ENCODE measurements at places on chromosomes 5 and 9.

- DNase-seq = no peak
These were observed 131.0 kb upstream of the ASTN2 start for GRCh38 chr9:117545846-117546245.

- no peak for DNase-seq
These were observed 48.3 kb upstream of the LRRC14B start for GRCh38 chr5:143041-143440.

- no peak for DNase-seq
These were observed 33.1 kb downstream of the RASA1 start for GRCh38 chr5:87300744-87301143.

- no peak for DNase-seq
These were observed 180.6 kb downstream of the FGF18 start for GRCh38 chr5:171599957-171600612.

GRCh38 chr5:159933531-159934485 lies 17.5 kb downstream of the ADRA1B start:
- DNase-seq = no peak

GRCh38 chr5:168786147-168786546 lies 207.0 kb upstream of the PANK3 start:
- DNase-seq = no peak

DNA sequence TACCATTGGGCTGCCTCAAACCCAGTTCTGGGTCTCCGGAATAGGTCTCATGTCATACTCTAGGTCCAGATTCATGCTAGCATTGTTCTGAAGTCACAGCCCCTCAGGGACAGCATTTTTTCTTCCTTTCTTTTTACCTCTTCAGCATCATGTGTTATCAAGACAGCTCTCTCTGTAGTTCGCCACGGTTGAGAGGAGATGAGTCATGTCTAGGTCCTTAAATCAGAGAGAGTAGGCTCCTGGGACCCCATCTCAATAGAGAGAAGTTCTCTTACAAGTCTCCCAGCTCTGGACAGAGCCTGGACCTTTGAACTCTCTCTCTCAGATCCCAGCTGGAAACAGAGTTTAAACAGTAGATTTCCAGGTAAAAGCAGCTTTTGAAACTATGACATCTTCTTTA lies 332.4 kb upstream of the CD180 start:
- no peak for DNase-seq

GRCh38 chr9:124329206-124329792 lies 71.5 kb downstream of the NEK6 start:
- no peak for DNase-seq

GRCh38 chr5:41482715-41483114 lies 27.7 kb downstream of the PLCXD3 start:
- DNase-seq = no peak

- no peak for DNase-seq
These were observed 221.6 kb downstream of the MAT2B start for GRCh38 chr5:163727028-163727427.

GRCh38 chr5:115577329-115577728 lies 24.9 kb downstream of the TICAM2 start:
- no peak for DNase-seq

GRCh38 chr5:125199968-125200865 lies 453.8 kb upstream of the ZNF608 start:
- DNase-seq = peak; percentile 57

GRCh38 chr5:29367176-29367833 lies 1826.2 kb upstream of the CDH6 start:
- DNase-seq = no peak

DNA sequence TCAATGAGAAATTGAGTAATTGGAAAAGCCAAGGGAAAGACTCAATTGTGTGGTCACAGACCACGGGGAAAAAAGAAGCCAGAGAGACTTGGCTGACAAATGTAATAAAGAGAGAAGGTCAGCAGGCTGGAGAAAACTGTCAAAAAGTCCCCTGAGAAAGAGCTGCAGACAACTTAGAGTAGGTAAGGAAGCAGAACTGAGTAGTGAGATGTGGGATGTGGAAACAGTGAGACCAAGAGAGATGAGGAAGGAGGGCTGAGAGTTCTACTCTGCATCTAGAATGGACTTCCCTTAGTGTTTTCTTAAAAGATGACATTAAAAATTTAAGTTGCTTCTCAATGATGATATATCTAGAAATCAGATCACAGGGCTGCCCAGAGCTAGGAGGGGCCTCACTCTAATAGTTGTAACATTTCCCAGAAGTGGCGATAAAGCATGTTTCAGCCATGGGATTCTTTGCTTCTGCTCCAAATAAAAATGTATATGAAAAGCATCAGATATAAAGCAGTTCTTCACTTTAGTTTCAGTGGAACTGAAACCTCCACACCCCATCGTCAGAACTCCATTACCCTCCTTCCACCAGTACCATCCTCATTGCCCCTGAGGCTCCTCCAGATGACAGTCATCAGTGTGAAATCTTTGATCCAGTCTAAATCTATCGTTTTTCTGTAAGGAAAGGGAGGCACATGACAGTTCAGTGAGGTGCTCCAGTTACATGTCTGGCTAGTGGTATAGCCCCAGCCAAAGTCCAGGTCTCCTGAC lies 80.6 kb downstream of the SPEF2 start:
- DNase-seq = no peak

GRCh38 chr9:34454571-34455065 lies 3.8 kb downstream of the FAM219A start:
- no peak for DNase-seq

- DNase-seq = no peak
These were observed 2.0 kb downstream of the RGMB start for GRCh38 chr5:98775246-98776065.

GRCh38 chr5:165495829-165496380 lies 1990.5 kb downstream of the MAT2B start:
- no peak for DNase-seq

GRCh38 chr9:105871540-105871939 lies 177.2 kb downstream of the TMEM38B start:
- no peak for DNase-seq

GRCh38 chr9:91825422-91825821 lies 124.6 kb downstream of the ROR2 start:
- no peak for DNase-seq

- DNase-seq = no peak
These were observed 1259.8 kb downstream of the PTPRD start for GRCh38 chr9:9352877-9353481.

DNA sequence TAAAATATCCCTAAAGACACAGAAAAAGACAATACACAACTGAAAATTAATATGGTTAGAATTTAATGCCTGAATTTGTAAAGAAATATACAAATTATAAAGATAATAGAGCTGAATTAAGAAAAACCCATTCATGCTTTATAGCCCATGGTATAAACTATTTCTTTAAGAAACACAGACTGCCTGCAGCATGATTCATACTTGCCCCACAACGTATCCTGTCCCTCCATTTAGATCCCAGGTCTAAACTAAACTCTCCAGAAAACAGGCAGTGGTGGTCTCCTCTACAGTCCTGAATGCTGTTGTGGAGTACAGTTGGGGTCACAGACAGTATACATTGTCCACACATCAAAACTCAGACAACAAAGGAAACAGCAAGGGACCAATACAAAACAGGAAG lies 24.8 kb downstream of the IL6ST start:
- no peak for DNase-seq

- DNase-seq = no peak
These were observed 178.8 kb upstream of the NREP start for GRCh38 chr5:111935835-111936234.

- DNase-seq = no peak
These were observed 82.0 kb upstream of the TRIM32 start for GRCh38 chr9:116605060-116605459.
